ENCODE measurements at places on chromosomes 2 and 18.

DNA sequence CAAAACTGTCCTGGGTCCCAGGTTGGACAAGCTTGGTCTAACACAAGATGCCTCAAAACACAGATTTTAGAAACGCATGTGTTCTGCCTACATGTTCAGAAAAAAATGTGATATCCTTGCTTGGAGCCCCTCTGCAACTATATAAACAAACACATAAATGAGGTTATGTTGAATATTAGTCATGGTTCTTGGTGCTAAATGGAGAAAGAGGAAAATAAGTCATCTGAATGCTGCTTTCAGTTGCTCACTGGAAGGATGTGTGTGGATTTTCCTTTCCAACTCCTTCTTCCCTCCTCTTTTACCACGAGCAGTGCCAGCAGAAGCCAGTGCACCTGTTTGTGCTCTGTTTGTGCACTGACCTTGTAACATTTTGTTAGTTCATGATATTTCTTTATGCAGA, 85.3 kb downstream of the PIEZO2 start:
- no peak for DNase-seq

- no peak for DNase-seq
Observed at GRCh38 chr18:38539856-38540255, 974.3 kb upstream of the CELF4 start.

- DNase-seq: peak; percentile 85
Observed at GRCh38 chr2:174438146-174438886, 42.8 kb downstream of the SCRN3 start.

DNA sequence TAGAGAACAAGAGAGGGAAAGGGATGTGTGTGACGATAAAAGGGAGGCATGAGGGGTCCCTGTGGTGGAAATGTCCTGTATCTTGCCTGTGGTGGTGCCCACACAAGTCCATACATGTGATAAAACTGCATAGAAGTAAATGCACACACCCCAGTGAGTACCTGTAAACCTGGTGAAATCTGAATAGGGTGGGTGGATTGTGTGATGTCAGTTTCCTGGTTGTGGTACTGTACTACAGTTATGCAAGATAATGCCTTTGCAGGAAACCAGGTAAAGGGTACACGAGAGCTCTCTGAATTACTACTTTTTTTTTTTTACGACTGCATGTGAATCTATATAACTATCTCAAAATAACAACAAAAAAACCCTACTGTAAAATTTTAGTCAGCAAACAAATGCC, 22.1 kb downstream of the SERPINE2 start:
- no peak for DNase-seq

DNA sequence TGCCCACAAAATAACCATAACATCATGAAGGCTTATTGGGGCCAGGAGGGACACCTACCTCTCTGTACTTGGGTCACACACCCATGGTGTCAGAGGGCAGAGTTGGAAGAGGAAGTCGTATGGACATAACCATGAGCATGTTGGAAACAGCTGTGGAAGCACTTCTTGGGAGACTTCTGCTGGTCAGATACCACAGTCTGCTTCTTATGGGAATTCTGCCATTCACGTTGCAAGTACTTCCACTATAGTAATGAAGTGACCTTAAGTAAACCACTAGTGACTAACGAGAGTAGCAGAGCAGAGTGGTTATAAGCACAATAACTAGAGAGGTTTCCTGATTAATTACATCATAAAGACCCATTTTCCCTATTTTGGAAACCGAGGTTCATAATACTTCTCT, 61.1 kb upstream of the TFPI start:
- DNase-seq: no peak

DNA sequence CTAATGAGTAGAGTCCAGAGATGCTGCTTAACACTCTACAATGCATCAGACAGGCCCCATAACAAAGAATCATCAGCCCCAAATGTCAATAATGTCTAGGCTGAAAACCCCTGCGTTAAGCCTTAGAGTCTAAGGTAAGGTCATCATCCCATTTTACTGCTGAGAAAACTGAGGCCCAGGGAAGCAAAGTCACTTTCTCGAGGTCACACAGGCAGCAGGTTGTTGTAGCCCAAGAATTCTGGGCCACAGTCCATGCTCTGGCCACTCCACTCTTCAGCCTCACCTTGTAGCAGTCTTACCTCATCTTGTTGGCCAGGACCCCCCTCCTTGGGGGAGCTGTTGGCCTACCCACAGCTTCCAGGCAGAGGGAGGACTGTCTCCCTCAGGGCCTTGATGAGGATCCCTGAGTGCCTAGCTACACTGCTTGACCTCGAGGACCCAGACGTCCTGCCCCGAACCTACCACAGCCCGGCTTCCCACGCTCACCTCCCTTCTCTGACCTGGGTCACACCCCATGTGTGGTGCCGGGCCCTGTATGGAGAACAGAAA, 54.4 kb downstream of the SMAD7 start:
- DNase-seq: no peak

- DNase-seq: no peak
Observed at GRCh38 chr2:8848328-8849100, 11.1 kb upstream of the KIDINS220 start.

DNA sequence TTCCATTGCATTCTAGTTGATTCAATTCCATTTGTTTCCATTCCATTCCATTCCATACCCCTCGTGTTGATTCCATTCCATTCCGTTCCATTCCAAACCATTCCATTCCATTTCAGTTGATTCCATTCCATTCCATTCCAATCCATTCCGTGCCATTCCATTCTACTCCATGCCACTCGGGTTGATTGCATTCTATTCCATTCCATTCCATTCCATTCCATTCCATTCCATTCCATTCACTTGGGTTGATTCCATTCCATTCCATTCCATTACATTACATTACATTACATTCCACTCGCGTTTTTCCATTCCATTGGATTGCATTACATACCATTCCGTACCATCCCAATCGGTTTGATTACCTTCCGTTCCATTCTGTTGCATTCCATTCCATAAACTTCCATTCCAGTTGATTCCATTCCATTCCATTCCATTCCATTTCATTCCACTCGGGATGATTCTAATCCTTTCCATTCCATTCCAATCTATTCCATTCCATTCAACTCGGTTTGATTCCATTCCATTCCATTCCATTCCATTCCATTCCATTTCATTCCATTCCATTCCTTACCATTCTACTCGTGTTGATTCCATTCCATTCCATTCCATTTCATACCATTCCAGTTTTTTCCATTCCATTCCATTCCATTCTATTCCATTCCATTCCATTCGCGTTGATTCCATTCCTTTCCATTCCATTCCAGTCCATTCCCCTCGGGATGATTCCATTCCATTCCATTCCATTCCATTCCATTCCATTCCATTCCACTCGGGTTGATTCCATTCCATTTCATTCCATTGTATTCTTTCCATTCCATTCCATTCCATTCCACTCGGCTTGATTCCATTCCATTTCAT, 1140.4 kb downstream of the RPIA start:
- DNase-seq: no peak

GRCh38 chr2:232511336-232511890, 8.8 kb upstream of the PRSS56 start:
- DNase-seq: no peak

- DNase-seq: no peak
Observed at GRCh38 chr2:121008975-121009374, 273.3 kb downstream of the GLI2 start.

GRCh38 chr2:127634066-127634617, 11.8 kb upstream of the GPR17 start:
- DNase-seq: no peak

- DNase-seq: no peak
Observed at GRCh38 chr2:237149425-237149824, 63.7 kb downstream of the COPS8 start.

DNA sequence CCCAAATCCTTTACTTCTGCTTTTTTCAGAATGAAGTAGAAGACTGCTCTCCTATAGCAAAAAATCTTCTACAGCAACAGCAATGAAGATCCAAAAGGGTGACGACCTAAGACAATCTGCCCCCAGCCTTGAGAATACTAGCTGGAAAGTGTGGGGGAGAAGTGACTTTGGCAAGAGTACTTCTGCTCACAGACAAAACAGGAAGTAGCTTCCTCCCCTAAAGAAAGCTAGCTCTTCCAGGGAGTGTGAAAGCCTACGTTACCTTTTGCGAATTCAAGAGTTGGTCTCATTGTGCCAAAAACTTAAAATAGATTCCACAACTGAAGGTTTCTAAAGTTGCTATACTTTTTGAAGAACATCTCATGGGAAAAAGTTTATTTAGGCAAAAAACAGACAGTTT, 1069.2 kb upstream of the CHAC2 start:
- DNase-seq: no peak

GRCh38 chr2:68994864-68995263, 18.1 kb upstream of the ANTXR1 start:
- DNase-seq: no peak

- no peak for DNase-seq
Observed at GRCh38 chr18:2471523-2471922, 99.8 kb downstream of the METTL4 start.

- no peak for DNase-seq
Observed at GRCh38 chr2:178895872-178896271, 88.6 kb upstream of the TTN start.

GRCh38 chr2:201139836-201140604, 24.1 kb downstream of the CFLAR start:
- DNase-seq: no peak

DNA sequence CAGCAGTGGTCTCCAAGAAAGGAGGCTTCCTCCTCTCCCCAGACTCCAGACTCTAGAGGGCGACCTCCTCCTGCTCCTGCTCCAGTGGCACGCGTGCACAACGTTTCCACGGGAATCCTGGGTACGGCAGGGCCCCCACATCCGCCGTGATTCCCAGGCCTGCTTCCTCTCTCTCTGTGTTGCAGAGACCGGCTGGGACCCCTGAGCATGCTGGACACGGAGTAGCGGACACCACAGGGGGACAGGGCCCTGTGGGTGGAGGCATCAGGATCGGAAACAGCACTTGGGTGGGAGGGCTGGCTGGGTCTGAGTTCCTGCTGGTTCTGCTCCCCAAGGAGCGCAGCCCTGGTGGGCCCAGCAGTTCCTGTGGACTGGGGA, 75.9 kb upstream of the SLC35G4 start:
- DNase-seq: no peak

- no peak for DNase-seq
Observed at GRCh38 chr18:13313006-13313686, 94.6 kb downstream of the LDLRAD4 start.

GRCh38 chr2:53188851-53189510, 578.6 kb upstream of the CHAC2 start:
- no peak for DNase-seq

- no peak for DNase-seq
Observed at GRCh38 chr2:54618646-54619565, 104.6 kb upstream of the EML6 start.

- no peak for DNase-seq
Observed at GRCh38 chr2:232466221-232466620, 10.3 kb downstream of the ALPI start.

DNA sequence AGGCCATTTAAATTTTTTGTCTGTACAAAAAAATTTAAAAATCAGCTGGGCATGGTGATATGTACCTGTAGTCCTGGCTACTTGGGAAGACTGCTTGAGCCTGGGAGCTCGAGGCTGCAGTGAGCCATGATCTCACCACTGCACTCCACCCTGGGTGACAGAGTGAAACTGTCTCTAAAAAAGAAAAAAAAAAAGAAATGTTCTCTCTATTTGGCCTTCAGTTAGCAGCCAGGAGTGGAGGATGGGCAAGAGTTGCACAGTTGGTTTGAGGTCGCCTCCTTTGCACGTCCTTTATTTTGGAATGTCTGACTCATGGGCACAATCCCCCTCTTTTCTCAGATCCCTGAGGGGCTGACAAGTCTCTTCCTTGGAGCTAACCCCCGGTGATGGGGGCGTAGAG, 26.3 kb downstream of the ITM2C start:
- no peak for DNase-seq

DNA sequence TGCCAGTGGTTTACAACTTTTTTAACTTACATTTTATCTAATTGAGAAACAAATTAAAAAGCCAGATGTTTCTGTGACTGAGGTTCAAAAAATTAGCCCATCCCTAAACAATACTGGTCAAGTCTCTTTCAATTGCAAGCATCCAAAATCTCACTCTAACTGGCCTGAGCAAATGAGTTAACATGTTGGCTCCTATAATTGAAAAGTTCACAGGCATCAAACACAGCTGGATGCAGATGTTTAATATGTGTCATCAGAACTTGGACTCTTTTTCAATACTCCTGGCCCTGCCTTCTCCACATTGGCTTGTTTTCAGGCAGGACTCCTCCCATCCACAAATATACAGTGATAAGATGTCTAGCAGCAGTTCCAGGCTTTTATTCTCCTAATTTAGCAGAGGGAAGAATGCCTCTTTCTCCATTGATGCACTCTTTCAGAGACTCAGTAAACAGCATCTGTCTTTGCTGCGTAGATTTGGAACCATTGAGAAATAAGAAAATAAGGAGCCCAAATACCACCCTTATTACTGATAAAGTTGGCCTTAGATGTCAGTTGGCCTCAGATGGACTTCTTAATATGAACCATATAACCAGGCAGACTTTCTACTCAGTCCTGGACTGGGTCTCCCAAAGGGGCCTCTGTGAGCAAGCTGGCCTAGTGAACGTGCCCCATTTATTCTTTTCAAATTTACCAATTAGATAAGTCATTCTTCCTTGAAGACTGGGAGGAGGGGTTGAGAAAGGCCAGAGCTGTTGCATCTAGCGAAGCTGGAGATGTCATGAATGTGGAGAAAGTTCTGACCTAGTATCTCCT, 30.4 kb upstream of the FN1 start:
- DNase-seq: no peak

DNA sequence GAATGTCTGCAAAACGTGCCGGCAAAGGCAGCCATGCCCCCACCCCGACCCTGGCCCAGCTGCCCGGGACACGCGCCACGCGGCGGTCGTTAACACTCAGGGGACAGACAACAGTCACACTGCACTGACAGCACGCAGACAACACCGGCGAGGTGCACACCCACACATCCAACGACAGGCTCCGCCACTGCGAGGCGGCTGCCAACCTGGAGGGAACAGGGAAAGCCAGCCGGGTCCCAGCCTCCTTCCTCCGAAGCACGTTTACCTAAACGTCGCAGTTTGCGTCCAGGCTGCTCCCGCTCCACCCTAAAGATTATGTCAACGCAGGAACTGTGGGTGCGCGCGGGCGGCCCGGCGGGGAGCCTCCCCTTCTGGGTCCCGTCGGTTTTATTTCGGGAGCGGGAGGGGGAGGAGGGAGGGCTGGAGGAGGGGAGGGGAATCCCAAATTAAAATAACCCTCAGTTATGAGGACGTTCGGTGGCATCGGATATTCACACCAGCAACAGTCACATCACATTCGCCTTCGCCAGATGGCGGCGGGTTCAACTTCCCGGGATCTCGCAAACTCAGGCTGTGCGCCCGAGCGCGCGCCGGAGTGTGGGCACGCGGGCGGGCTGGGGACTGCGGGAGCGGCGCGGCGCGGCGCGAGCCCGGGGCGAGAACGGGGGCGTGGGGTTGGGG, 644 bp downstream of the PTGR3 start:
- DNase-seq: peak; percentile 45

DNA sequence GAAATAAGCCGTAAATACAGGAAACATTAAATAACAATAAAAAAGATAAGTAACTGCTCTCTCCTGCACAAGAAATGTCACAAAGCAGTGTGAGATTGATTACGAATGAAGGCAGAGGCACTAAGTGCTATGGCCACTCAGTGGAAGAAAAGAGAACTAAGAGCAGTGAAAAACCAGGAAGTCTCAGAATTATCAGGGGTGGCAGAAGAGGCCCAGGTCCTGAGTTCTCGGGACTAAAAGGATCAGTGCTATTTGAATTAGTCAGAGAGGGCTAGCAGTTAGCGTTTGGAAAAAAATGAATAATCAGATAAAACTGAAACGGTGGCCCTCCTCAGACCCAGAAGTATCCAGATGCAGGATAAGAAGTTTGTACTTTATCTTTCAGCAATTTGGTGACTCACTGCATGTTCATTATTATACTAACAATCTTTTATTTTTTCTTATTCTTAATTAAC, 367.1 kb downstream of the ZEB2 start:
- no peak for DNase-seq

- DNase-seq: no peak
Observed at GRCh38 chr2:65386344-65386743, 46.1 kb downstream of the SPRED2 start.
